MCF 10A (cell line): ENCODE measurements at places on chromosomes 7 and 10.

- no peak for DNase-seq
Observed at GRCh38 chr7:91043924-91044645, 220.1 kb upstream of the FZD1 start.

GRCh38 chr7:121330053-121330833, 1.4 kb downstream of the WNT16 start:
- no peak for DNase-seq

DNA sequence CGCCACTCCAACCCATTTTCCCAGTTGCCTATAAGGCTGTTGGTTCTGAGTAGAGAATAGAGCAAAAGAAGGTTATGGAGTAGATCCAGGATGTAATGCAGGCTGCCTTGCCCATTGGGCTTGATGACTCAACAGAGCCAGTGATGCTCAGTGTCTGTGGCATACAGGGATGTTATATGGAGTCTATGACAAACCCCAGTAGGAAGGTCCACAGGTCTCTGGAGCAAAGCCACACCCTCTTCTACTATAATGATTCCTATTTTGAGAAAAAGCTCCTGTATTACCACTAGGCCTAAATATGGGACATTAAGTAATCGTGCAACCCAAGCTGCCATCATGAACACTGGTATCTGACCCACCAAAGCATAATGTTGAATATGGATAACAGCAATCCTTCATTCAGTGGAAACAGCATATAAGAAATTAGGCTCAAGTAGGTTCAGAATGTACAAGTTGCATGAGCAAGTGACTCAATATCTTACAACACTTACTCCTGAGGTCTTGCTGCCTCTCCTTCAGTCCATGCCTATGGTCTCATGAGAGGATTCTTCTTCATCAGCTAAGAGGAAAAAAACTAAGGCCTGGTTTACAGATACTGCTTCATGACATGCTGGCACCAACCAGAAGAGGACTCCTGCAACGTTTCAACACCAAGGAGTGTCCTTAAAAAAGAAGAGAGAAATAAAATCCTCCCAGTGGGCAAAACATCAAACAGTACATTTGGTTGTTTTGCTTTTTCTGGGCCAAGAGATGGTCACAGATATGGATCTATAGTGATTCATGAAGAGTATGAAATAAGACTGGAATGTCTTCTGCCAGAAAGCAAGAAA, 14.8 kb upstream of the FHIP2A start:
- DNase-seq: no peak

GRCh38 chr7:22358820-22359697, 2.1 kb upstream of the RAPGEF5 start:
- DNase-seq: no peak

- DNase-seq: no peak
Observed at GRCh38 chr10:60270426-60270825, 119.2 kb downstream of the ANK3 start.

GRCh38 chr7:105880571-105881330, 4.4 kb upstream of the ATXN7L1 start:
- DNase-seq: no peak

- no peak for DNase-seq
Observed at GRCh38 chr10:13311177-13311575, 11.3 kb upstream of the PHYH start.

GRCh38 chr7:95229301-95229700, 95.0 kb downstream of the PON1 start:
- DNase-seq: no peak

DNA sequence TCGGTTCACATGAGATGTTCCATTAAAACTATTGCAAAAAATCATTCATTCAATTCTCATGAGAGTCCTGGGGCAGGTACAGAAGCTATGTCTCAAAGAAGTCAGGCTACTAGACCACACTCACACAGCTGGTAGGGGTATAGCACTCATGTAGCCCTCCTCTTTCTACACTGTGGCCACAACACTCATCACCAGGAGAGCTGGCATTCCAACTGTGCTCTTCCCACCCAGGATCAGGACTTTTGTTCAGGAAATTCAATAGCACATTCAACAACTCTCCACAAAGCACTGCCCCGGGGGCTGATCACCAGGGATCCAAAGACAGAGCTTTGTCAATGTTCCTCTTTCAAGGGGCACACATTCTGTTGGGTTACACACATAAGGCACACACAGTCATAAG, 31.0 kb upstream of the C10orf90 start:
- no peak for DNase-seq

- peak; percentile 66 for DNase-seq
Observed at GRCh38 chr10:7606951-7607404, 59.8 kb downstream of the ITIH5 start.

DNA sequence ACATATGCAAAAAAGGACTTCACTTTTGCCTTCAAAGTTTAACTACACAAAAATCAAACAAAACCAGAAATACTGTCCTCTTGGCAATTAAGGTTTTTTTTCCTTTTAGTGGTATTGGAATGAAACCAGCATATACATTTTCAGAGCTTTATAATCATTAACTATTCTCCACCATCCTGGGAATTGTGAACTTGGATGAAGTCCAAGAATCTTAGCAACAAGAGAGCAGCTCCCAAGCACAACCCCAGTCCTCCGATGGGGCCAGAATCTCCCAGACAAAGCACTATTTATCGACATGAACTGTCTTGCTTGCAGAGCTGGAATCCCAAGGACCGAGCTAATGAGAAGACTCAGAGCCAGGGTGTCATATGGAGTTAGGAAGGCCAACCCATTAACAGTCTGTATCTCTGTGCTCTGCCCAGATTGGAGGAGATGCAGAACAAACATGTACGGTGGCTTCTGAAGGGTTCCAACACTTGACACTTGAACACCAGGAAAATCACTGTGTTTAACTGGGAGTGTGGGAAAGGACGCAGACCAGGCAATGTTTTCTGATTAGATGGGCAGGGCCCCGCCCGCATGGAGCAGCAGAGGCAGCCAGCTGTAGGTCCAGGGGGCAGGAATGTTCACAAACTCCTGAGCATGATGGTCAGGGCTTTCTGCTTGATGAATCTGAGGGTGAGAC, 35.5 kb downstream of the PPP1R3C start:
- DNase-seq: peak; percentile 39

DNA sequence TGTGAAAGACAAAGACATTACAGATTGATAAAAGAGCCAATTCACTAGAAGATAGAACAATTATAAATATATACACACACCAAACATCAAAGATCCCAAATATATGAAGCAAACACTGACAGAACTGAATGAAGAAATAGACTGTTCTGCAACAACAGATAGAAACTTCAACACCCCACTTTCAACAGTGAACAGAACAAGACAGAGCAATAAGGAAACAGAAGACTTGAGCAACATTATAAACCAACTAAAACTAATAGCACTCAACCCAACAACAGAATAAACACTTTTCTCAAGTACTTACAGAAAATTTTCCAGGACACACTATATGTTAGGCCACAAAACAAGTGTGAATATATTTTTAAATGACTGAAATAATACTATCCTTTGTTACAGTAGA, 10.9 kb downstream of the CDCA7L start:
- DNase-seq: no peak

DNA sequence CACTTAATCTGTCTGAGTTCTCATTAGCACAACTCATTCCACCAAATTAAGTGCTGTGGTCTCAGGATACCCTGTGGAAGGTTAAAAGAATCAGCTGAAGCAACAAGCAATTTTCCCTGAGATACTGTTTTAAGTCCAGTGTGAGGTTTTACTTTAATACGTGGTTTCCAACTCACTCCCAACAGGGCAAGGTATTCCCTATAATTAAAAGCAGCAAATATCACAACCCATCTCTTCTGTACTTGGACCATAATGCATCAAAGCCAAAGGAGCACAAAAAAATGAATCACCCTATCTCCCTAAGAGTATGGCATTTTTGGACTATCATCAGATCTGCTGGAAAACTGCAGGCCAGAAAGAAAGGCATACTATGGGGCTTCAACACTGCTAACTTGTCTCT, 4.9 kb downstream of the CADPS2 start:
- no peak for DNase-seq

DNA sequence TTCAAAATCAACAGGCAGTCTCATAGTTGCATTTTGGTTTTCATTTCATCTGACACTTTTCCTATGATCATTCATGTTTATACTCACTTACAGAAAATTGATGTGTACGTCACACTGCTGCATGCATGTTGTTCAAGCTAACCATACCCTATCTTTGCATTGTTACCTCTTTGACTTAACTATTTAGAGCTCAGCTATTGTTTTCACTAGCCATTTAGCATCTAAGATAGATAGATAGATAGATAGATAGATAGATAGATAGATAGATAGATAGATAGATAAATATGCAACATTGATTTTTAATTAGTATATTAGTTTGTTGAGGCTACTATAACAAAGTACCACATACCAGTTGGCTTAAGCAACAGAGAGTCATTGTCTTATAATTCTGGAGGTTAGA, 649.5 kb upstream of the KCND2 start:
- DNase-seq: no peak

GRCh38 chr7:28573059-28573553, 160.8 kb downstream of the CREB5 start:
- DNase-seq: peak; percentile 79

DNA sequence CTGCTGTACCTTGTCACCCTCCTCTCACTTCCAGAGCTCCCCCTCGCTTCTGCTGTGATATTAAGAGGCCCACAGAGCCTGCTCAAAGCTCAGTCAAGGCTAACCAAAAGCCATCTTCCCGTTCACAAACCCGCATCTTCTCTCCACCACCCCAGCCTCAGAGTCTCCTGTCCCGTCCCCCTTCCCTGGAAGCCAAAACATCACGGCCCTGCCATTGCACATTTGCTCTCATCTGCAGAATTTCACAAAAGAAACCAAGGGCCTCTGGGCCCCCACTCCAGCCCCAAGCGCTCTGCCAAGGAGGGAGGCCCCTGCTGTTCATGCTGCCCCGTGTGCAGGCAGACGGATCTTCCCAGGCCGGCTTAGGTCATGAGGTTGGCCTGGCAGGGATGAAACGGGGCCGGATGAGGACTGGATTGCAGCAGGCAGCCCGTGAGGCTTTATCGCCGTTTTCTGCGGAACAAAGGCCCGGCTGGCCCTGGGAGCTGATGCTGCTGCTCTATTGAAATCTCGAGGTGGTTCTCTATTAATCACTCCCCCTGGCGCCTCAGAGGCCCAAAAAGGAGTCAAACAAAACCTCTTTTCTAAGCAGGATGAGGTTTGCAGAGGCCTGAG, 31.6 kb upstream of the FOXK1 start:
- no peak for DNase-seq

DNA sequence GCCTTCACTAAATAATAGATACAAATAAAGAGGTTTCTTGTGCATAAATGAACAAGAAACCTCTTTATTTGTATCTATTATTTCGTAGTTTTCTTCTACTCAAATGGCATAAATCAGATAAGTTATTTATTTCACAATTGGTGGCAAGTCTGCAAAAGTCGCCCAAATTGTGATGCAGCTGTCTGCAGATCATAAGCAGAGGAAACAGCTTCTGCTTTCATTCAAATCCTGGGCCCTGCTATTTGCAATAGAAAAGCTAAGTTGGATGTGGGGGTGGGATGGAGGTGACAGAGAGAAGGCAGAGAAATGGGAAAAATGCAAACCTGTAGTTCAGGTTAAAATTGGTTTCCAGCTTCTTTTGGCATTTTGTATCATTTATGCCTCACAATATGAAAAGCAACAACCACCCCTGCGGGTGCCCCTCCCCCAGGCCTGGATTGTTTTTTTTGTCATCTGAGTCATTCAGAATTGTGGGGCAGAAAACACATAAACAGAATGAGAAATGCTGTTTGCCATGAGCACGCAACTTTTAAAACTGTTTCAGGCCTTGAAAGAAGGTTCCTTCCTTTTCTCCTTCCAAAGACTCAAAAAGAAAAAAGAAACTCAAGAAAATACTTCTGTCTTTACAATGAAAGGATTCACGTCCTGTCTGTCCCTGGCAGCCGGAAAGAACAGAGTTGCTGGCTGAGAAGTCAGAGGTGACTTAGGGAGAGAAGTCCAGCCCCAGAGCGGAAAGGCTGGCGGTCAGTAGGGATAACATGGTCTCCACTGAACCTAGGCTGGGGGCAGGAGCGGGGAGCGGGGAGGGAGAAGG, 132.9 kb downstream of the BAMBI start:
- DNase-seq: peak; percentile 16

GRCh38 chr7:9945131-9945530, 1028.5 kb upstream of the PHF14 start:
- DNase-seq: no peak

GRCh38 chr10:43093423-43094076, 16.7 kb downstream of the RET start:
- DNase-seq: no peak

DNA sequence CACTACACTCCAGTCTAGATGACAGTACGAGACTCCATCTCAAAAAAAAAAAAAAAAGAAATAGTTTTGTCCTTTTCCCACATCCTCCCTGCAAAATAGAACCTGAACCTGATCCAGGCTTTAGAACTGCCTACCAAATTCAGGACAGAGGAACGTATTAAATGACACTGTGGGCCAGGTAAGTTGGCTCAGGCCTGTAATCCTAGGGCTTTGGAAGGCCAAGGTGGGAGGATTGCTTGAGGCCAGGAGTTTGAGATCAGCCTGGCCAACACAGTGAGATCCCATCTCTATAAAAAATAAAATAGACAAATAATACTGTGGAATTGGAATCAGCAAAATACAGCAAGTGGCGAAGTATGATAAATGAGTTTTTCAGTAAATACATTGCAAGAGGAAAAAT, 10.0 kb upstream of the BNIP3 start:
- DNase-seq: no peak

GRCh38 chr10:35041502-35041879, 48.6 kb downstream of the CUL2 start:
- DNase-seq: peak; percentile 61

DNA sequence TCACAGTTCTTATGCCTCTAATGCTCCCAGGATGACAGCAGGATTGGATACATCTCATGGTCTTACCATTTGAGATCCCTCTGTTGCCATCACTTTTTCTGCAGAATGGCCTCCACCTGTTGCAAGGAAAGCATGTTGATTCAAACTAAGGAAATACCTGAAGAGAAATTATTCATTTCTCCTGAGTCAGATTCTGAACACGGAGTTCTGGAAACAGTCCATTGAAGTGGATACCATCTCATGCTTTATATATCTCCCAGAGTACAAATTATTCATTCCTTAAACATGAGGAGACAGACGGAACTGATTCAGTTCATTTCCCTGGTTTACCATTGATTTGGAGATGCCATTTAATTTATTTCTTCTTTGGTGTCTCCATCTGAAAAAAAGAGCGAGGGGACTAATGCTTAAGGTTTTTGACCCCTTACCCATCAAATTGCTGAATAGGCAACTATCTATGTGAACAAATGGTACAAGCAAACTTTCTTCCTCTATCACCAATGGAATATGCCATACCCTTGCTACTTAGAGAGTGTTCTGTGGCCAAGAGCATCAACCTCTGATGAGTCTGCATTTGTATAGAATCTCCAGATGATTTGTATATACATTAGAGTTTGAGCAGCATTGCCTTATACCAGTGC, 305.0 kb upstream of the LRGUK start:
- no peak for DNase-seq

GRCh38 chr7:36154255-36155212, 1.5 kb downstream of the EEPD1 start:
- DNase-seq: no peak

GRCh38 chr7:100902638-100903037, 7.0 kb upstream of the ACHE start:
- no peak for DNase-seq
